NCI-H1048 (cell line): ENCODE measurements at places on chromosomes 16 and 17.

- DNase-seq: no peak
Measured at GRCh38 chr16:77721752-77722308, 484 bp upstream of the NUDT7 start.

DNA sequence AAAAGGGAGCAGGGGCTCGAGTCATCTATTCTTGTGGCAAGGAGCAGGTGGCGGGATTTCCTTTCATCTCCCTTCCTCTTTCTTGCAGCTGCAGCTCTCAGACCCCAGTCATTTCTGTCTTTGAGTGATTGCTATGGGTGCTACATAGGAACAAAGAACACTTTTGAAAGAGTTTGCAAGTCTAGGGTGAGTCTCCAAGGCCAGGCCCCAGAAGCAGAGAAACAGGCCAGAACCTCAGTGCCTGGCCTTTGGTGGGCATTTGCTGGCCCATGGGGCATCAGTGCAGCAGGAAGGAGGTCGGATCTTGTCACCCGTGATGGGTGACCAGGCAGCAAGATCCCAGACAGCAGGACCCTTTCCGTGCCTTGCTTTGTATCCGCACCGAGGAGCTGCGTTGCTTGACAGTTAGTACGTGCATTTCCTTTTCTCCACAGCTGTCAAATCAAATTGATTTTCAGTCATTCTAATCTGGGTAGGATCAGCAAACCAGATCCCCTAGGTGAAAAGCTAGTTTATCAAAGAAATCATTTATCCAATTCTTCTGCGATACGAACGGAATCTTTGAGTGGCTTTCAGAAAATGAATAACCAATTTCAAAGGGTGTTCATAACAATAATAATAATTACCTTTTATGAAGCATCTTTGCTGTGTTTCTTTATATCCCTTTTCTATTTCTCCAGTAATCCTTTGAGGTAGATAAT, 244.6 kb upstream of the MAF start:
- DNase-seq: no peak

GRCh38 chr17:9760266-9760665, 31.1 kb downstream of the DHRS7C start:
- DNase-seq: no peak

DNA sequence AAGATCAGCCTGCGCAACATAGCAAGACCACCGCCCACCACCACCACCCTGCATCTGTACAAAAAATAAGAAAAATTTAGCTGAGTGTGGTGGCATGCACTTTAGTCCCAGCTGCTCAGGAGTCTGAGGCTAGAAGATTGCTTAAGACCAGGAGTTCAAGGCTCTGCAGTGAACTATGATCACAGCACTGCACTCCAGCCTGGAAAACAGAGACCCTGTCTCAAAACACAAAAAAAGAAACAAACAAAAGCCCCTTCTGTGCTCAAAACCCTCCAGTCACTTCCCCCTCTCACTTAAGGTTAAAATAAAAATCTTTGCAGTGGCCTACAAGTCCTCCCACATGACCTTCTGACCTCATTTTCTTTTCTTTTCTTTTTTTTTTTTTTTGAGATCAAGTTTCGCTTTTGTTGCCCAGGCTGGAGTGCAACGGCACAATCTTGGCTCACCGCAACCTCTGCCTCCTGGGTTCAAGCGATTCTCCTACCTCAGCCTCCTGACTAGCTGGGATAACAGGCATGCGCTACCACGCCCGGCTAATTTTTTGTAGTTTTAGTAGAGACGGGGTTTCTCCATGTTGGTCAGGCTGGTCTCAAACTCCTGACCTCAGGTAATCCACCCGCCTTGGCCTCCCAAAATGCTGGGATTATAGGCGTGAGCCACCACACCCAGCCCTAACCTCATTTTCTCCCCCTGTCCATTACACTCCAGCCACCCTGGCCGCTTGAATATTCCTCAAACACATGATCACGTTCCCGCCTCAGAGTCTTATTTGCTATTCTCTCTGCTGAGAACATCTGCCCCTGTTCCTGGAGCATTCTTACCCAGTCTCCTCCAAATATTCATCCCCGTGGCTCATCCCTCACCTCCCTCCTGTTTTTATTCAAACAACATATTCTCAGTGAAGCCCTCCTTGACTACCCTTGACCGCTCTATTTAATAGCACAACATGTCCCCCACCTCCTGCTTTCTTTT, 126.6 kb upstream of the MED13 start:
- no peak for DNase-seq

GRCh38 chr16:89691231-89691985, 4.9 kb downstream of the CDK10 start:
- no peak for DNase-seq

GRCh38 chr17:35148144-35148543, 527 bp downstream of the UNC45B start:
- no peak for DNase-seq

GRCh38 chr16:66681676-66682075, 14.9 kb downstream of the CMTM4 start:
- DNase-seq: no peak

GRCh38 chr17:32516940-32517701, 30.3 kb downstream of the CDK5R1 start:
- no peak for DNase-seq

- no peak for DNase-seq
Measured at GRCh38 chr16:22318690-22319358, 21.6 kb downstream of the POLR3E start.

- no peak for DNase-seq
Measured at GRCh38 chr17:35609831-35610230, 22.7 kb downstream of the AP2B1 start.

DNA sequence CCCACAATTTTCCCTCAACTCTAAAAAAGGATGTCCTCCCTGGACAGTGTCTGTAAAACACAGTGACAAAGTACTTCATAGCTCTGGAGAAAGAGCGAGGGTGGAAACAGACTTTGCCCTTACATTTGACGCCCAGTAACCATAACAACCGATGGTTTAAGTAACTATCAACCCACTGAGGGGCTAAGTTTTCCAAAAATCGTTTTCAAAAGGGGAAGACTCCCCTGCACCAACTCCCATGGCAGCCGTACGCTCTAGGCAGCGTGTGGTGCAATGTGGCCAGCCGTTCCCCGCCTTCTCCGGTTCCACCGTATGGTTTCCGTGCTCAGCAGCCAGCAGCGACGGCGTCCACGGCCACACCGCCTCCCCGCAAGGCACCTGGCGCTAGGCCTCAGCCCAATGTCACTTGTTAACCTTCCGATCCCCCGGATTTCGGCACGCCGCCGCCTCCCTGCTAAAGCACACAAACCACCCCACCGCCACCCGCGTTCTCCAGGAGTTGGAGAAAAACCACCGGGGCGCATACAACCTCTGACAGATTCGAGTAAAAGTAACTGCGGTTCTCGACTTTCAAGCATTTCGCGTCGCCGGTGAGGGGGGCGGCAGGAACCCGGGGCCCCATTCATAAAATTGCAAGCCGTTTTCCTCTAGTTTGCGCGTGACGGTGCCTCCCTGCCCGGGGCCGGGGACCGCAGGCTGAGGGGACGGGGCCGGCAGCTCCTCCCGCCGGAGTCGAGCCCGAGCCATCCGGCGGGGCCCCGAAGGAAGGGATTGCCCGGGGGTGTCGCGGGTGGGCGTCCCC, 661 bp downstream of the TEX2 start:
- DNase-seq: no peak

GRCh38 chr16:82260212-82260795, 90.3 kb upstream of the MPHOSPH6 start:
- no peak for DNase-seq

DNA sequence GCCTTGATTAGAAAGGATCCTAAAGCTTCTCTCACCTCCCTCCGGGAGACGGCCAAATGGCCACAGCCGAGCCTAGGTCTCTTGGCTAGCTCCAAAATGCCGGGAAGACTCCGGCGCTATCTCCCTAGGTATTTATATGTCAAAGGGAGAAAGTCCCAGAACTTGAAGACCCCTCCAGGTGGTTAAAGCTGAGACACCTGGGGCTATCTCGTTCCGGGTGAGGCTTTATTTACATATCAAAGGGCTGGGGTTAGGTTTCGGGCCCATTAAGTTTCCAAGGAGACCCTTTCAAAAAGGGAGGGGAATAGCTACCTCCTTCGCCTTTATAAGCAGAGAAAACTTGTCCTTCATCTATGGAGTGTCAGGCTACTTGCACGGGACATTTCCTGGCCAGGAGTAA, 70.9 kb upstream of the KIFC3 start:
- DNase-seq: no peak

- no peak for DNase-seq
Measured at GRCh38 chr17:74512624-74513091, 18.6 kb downstream of the CD300LB start.

- DNase-seq: no peak
Measured at GRCh38 chr17:37405955-37406634, 541 bp downstream of the ACACA start.

- DNase-seq: no peak
Measured at GRCh38 chr17:64214950-64215349, 48.1 kb downstream of the TEX2 start.

- no peak for DNase-seq
Measured at GRCh38 chr17:79188048-79188447, 113.4 kb downstream of the ENGASE start.

- DNase-seq: no peak
Measured at GRCh38 chr16:88458039-88458772, 5.1 kb downstream of the ZFPM1 start.

DNA sequence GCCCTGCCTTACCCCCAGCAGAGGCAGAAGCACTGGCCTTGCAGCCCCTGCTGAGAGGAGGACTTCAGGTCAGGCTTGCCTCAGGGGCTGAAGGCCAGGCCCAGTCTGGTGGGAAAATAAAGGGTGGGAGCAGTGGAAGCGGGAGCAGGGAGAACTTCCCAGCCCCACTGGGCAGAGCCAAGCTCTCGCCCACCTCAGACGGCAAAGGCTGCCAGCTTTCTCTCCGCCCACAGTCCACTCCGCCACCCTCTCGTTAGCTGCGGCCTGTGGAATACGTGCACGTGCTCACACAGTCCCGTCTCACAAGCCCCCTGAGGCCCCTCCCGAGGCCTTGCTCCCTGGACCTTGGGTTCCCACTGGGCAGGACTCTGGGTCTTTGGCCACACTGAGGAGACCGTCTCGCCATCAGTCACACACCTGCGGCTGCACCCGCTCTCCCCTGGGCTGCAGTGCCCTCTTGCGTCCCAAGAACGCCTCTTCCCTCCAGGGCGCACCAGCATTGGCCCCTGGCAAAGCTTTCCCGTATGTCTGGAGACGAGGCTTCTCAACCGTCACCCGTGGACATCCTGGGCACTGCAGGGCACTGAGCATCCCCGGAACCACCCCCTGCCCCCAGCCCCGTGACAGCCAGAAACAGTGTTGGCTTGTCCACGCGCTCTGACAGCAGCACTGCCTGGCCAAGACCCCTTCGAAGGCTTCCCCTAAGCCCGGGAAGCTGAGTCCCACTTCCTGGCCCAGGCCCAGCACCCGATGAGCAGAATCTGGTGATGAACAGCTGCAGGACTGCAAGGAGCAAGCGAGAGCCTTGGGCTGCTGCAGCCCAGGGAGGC, 8.3 kb downstream of the MRPL28 start:
- no peak for DNase-seq

DNA sequence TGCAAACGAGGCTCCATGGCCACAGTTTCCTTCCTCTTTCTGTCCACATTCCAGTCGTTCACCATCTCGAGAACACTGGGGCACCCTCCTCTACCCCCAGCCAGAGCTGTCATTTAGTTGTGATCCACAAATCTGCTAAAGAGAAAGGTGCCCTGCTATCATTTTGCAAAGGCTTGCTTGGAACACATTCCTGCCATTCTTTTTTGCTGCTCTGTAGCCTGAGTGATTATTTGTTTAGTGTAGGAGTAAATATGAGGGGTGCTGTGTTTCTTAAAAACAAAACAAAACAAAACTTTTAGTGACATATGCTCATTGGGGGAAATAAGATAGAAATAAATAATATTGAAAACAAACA, 166.7 kb downstream of the PRKCA start:
- no peak for DNase-seq

DNA sequence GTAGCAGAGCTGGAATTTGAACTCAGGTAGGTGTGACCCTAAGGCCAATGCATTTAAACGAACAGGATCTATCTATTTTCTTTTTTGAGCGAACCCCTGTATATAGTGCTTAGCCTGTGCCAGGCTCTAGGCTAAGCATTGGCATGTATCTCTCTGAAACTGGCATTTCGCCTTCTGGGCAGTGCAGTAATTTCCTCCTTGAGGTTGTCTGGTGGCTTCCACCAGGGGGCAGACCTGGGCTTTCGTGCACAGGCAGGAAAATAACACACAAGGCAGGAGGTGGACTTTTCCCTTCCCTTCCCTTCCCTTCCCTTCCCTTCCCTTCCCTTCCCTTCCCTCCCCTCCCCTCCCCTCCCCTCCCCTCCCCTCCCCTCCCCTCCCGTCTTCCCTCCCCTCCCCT, 34.4 kb upstream of the PRKCB start:
- DNase-seq: peak; percentile 15

- no peak for DNase-seq
Measured at GRCh38 chr16:52649870-52650269, 102.9 kb upstream of the TOX3 start.

DNA sequence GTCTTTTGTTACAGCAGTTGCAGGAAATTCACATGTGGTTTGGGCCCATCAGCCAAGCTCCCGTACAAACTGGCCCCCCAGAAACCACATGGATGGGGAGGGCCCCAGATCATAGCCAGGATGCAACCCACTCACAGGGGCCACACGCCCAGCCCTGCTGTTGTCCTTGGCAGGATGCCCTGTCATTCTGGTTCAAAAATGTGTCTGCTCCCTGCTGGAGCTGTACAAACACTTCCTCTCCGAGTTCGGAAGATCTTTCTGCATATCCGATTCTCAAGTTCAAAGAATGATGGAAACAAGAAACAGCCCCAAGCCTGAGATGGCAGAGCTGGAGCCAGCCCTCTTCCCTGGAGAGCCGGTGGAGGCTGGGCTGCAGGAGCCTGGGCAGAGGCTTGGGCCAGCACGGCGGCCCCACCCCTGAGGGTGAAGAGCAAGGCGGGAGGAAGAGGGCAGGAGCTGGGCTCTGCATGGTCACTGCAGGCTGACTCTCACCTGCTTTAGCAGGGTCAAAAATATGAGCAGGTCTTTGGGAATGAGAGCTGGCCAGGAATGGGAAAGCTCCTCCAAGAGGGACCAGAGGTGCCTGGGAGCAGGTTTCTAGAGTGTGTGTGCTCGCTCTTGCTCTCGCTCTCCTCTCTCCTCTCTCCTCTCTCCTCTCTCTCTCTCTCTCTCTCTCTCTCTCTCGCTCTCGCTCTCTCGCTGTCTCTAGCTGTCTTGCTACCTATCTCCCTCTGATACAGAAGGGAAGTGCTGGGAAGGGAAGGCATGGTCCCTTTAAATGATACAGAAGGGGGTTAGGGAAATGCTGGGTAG, 34.7 kb upstream of the ENPP7 start:
- DNase-seq: no peak

DNA sequence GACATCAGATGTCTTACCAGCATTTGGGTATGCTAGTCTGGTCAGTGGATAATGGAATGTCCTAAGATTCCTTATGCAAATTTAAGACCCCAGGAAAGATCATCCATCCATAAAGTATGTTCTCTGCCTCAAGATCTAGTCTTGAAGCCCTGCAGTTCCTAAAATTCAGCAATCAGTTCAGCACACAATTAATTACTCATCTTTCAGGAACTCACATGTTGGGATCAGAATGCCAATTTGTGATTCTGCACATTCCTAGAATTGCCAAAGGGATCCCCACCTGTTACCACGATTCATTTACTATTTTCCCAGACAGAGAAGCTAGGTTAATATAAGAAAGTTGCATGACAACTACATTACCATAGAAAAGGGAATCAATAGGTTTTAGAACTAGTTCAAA, 3.2 kb downstream of the OR2C1 start:
- DNase-seq: no peak

- DNase-seq: no peak
Measured at GRCh38 chr17:39002991-39003715, 36.0 kb upstream of the FBXO47 start.

GRCh38 chr16:60137891-60138290, 1403.8 kb upstream of the GOT2 start:
- DNase-seq: no peak

GRCh38 chr16:69465881-69466280, 41.5 kb downstream of the CYB5B start:
- no peak for DNase-seq
